T-cell (primary cell): ENCODE measurements at places on chromosomes 11 and 22. TPM values are rescaled to one million over a fixed set of nuclear protein-coding genes. Genes with fewer than 3 reads are reported as not detected.

- H3K4me1 ChIP-seq: no peaks in the 10 kb centered on the region
- no peak for DNase-seq
- H3K4me3 ChIP-seq: no peak overlapping the region
- H3K36me3 ChIP-seq: no peaks in the 10 kb centered on the region
- no peak overlapping the region for H3K27ac ChIP-seq
Observed at GRCh38 chr11:111452146-111452545, 60.0 kb downstream of the BTG4 start.

DNA sequence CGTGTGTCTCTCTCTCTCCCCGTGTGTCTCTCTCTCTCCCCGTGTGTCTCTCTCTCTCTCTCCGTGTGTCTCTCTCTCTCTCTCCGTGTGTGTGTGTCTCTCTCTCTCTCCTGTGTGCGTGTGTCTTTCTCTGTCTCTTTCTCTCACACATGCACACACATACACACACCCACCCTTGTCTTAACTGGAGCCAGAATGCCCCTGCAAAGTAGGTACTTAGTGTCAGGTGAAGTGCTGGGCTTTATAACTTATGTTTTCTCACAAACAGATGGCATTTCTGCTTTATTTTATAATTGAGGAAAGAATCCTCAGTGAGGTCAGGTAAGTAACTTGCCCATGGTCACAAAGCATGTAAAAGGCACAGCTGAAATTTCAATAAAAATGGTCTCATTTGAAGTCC, 106.0 kb downstream of the CSNK2A3 start:
- H3K27me3 ChIP-seq: no peaks in the 10 kb centered on the region
- no peak overlapping the region for H3K4me3 ChIP-seq
- H3K27ac ChIP-seq: no peak overlapping the region
- peaks cover 14% of the 10 kb centered on the region for H3K4me1 ChIP-seq
- DNase-seq: no peak

- no peaks in the 10 kb centered on the region for H3K27me3 ChIP-seq
- H3K27ac ChIP-seq: no peak overlapping the region
- no peak overlapping the region for H3K4me3 ChIP-seq
- H3K4me1 ChIP-seq: no peaks in the 10 kb centered on the region
Observed at GRCh38 chr11:71065841-71066240, 186.5 kb downstream of the SHANK2 start.

LARGE1 gene
- 6.1 TPM for total RNA-seq

LRRC51 gene
- 2.5 TPM for total RNA-seq
